NCI-H2171 (cell line): ENCODE measurements at places on chromosomes 6 and 20.

GRCh38 chr6:167554854-167555253 lies 230.0 kb downstream of the TTLL2 start:
- no peak for DNase-seq

- no peak for DNase-seq
Measured at GRCh38 chr20:39909447-39909846, 779.6 kb downstream of the MAFB start.

- DNase-seq = no peak
Measured at GRCh38 chr20:8094850-8095249, 37.2 kb upstream of the PLCB1 start.

DNA sequence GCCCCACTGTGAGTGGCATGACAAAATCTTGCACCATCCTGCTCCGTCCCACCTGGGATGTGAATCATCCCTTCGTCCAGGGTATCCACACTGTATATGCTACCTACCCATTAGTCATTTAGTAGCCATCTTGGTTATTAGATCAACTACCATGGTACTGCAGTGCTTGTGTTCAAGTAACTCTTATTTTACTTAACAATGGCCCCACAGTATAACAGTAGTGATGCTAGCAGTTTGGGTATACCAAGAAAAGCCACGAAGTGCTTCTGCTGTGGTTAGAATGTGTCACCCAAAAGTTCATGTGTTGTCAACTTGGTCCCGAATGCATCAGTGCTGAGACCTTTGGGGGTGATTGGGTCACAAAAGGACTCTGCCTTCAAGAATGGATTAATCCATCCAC lies 11.7 kb downstream of the OSER1 start:
- DNase-seq = no peak

DNA sequence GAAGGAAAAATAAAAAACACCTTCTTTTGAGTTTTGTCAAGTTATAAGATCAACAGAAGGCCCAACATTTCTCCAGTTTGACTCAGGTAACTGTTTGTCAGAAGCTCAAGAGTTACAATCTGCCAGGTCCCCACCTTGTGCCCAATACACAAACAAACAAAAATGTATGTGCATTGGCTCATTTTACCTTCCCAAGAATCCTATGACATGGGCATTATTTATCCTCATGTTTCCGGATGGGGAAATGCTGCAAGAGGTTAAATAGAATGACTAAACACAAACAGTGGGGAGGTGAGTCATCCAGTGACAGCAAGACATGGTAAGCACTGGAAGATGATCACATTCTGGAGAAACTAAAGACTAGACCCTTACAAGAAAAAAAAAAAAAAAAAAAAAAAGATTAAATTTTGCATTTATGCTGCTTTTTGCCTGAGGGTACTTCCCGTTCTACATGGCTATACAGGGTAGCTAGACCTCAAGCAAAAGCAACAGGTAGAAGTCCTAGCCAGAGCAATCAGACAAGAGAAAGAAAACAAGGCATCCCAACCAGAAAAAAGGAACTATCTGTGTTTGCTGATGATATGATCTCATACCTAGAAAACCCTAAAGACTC lies 23.6 kb upstream of the ANKRD60 start:
- DNase-seq = no peak

GRCh38 chr6:157575436-157576145 lies 194.6 kb downstream of the ZDHHC14 start:
- DNase-seq = no peak

DNA sequence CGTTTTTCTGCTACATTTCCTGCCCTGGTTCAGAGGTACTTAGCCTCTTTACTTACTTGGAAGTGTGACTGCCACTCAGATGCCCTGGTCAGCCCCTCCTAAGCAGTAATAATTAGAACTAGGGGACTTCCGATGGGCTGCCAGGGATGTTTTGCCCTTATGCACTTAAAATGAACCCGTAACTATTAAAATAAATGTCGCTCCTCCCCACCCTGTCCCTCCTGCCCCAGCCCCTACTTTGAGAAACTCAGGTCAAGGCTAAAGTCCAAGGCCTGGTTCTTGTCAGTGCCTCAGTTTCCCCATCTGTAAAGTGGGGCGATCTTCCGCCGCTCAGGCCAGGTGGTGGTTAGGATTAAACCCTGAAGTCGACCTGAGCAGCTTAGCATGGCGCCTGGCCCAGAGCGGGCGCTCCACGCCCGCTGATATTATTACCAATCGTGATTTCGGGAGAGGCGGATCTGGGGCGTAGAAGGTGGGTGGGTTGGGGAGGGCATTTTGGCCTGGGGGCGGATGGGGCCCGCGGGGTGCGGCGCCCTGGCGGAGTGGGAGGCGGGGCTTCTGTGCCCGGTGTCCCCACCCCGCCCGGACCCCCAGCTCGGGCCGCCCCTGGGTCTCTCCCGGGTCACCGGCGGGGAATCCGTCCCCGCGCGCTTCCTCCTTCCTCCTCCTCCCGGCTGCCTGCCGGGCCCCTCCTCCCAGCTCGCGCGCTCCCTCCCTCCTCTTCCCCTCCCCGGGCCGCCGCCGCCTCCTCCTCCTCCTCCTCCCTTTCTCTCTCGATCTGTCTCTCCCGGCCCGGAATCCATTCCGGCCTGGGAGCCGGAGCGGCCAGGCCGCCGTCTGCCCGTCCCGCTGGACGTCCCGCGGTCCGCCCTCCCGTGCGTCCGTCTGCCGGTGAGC lies at the start of gene SRC:
TSS of gene SRC (plus strand) at position 802 of the 897 bp plus-strand sequence. CDS start 38,014 bp downstream, outside the sequence.
- peak; percentile 59 for DNase-seq

DNA sequence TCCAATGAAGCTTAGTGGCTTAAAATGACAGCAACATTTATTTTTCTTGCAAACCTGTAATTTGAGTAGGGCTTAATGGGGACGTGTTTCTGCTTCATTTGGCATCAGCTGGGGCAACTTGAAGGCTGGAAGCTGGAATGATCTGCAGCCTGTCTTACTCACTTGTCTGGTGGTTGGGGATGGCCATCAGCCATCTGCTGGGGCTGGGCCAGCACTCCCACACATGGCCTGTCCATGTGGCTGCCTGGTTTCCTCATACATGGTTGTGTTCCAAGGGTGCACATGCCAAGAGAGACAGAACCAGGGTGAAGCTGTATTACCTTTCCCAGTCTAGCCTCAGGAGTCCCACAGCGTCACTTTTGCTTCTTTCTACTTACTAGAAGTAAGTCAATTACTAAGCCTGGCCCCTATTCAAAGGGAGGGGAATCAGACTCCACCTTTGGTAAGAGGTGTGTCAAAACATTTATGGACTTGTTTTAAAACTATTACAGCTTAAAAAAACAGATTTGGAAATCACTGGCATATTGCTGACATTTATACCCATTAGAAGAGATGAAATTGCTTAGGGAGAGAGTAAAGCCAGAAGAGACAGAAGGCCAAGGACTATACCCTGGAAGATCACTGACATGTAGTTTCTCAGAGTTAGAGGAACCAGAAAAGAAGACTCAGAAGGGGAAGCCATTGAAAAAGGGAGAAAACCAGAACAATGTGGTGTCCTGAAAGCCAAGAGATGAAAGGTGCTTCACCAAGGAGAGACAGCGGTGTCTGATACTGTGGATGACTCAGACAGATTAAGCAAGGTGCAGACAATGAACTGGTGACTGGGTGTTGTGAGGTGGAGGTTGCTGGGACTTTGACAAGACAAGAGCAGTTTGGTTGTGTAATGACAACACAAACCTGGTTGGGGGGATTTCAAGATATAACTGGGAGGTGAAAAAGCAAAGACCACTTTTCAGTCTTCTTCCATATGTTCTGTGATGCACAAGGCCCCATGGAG lies 345.2 kb downstream of the GJA1 start:
- DNase-seq = peak; percentile 88

GRCh38 chr6:43377710-43378229 lies 8.3 kb upstream of the ZNF318 start:
- DNase-seq = no peak

DNA sequence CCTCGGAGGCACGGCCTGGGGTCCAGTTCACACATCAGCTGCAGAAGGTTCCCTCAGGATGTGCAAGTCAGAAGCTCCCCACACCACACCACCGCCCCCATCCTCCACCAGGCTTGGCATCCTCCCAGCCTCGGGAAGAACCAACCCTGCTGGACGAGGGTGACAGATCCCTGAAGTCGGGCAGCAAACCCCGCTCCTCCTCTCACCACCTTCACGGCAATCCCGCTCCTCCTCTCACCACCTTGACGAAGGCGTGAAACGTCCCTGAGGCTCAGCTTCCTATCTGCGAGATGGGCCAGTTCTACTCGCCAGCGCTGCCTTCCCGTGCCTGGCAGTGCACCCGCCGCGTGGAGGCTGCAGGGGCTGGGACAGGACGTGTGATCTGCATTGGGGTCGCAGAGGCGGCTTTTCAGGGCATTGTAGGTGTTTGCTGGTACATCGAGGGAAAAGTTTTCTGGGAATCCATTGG lies 327.0 kb downstream of the TAF4 start:
- DNase-seq = no peak

- no peak for DNase-seq
Measured at GRCh38 chr20:61449916-61450315, 197.9 kb downstream of the CDH4 start.

- no peak for DNase-seq
Measured at GRCh38 chr6:13735031-13735430, 23.4 kb upstream of the RANBP9 start.

DNA sequence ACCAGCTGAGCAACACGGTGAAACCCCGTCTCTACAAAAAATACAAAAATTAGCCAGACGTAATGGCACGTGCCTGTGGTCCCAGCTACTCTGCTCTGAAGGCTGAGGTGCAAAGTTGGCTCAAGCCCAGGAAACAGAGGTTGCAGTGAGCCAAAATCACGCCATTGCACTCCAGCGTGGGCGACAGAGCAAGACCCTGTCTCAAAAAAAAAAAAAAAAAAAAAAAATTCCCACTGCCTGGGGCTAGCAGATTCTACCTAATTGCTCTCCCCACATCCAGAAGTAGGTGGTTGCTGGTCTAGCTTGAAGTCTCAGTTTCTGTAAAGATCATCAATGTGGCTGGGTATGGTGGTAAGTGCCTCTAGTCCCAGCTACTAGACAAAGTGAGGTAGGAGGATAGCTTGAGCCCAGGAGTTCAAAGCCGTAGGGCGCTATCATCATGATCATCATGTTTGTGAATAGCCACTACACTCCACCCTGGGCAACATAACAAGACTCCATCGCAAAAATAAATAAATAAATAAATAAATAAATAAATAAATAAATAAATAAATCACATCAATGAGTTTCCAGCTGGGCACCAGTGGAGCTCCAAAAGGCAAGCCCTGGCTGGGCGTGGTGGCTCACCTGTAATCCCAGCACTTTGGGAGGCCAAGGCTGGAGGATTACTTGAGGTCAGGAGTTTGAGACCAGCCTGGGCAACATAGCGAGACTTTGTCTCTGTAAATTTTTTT lies 6.3 kb upstream of the AP5S1 start:
- no peak for DNase-seq

DNA sequence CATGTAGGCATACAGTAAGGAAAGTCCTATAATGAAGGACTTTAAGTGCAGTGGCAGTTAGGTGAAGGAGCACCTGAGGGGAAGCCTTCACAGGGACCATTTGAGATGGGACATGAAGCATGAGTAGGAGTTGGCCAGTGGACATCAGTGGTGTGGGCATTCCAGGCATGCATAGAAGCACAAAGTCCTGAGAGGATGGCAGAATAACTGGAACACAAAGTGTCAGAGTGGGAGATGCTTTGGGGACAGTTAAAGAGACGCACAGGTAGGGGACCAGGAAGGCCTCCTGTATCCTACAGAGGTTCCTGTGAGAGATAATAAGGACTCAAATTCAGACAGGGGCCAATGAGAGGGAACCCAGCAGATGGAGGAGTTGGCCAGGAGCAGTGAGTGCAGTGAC lies 26.4 kb upstream of the EFHC1 start:
- DNase-seq = no peak

- DNase-seq = no peak
Measured at GRCh38 chr6:20610636-20611370, 76.5 kb downstream of the CDKAL1 start.

GRCh38 chr6:12113190-12113577 lies 101.1 kb downstream of the HIVEP1 start:
- no peak for DNase-seq
